SJSA1 (cell line): ENCODE measurements at places on chromosomes 6 and 20. TPM values are rescaled to one million over a fixed set of nuclear protein-coding genes. Genes with fewer than 3 reads are reported as not detected.

GRCh38 chr6:23696992-23697391 is 429.0 kb upstream of the NRSN1 start:
- H3K27me3 ChIP-seq: no peaks in the 10 kb centered on the region
- no peak overlapping the region for H3K4me3 ChIP-seq
- DNase-seq: no peak
- H3K36me3 ChIP-seq: no peaks in the 10 kb centered on the region
- H3K4me1 ChIP-seq: no peaks in the 10 kb centered on the region
- H3K27ac ChIP-seq: no peak overlapping the region

GRCh38 chr6:22236626-22237414 is 60.0 kb downstream of the PRL start:
- no peaks in the 10 kb centered on the region for H3K27me3 ChIP-seq
- no peak overlapping the region for H3K4me3 ChIP-seq
- peak; percentile 77 for DNase-seq
- no peaks in the 10 kb centered on the region for H3K36me3 ChIP-seq

DNA sequence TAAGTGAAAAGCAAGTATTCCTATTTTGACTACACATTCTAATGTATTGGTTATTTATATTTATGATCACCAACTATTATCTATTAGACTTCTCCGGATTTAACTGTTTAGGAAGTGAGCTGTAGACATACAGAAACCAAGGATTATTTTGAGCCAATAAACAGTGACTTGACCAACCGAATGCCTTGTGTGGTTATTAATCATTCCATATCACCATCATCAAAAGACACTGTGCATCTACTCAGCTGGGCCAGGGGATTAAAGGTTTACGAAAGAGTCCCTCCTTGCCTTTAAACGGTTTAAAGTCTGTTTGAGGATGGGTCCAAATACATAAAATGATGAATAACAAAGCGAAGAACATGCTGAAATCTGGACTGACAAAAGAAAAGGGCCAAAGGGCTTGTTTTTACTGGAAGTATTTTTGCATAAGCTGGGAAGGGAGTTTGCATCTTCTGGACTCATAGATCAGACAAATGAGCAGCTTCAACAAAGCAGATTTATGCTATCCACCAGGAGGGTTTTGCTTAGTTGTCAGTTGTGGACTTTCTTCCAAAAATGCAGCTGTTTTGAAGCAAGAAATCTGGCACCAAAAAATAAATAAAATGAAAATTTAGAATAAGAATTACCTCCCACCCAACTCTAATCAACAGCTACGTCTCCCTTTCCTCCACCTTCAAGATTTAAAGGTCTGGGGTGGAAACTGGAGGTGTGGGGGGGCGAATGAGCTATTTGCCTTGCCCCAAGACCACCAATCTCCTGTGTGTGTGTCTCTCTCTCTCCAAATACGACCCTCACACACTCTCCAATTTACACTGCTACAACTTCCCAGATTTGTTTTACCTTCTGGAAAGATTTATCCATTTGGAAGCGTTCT is 33.6 kb upstream of the ID4 start:
- H3K36me3 ChIP-seq: no peaks in the 10 kb centered on the region
- H3K27ac ChIP-seq: peak overlapping the region; percentile 98
- DNase-seq: no peak

The RGS17 gene
- total RNA-seq: 0.37 and 1.3 TPM in 2 replicates

The SMPD2 gene
- 6.0 and 9.9 TPM in 2 replicates for total RNA-seq
